ENCODE measurements at places on chromosomes 3 and 15.

DNA sequence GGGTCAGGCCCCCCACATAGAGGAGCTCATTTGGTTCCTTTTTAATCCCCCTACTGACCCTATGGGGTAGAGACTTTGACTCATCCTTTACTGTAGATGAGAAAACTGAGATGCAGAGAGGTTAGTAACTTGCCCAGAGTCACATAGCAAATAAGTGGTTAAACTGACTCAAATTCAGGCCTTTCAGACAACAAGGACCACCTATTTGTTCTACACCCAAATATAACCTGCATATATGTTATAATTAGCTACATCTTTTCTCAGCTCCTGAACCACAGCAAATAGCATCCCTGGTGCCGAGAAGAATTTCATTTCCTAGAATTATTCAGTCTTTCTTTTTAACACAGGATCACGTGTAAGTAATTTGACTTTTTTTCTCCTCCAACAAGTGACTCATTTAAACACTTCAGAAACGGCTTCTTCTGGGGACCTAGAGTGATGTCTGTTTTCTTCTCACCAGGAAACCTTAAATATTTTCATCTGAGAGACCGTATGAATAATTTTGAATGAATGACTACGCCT is 57.4 kb downstream of the MGLL start:
- no peak for DNase-seq

- no peak for DNase-seq
Measured at GRCh38 chr15:58235961-58236360, 97.8 kb downstream of the AQP9 start.

GRCh38 chr3:179967622-179968021 is 69.1 kb downstream of the PEX5L start:
- DNase-seq = peak; percentile 3

DNA sequence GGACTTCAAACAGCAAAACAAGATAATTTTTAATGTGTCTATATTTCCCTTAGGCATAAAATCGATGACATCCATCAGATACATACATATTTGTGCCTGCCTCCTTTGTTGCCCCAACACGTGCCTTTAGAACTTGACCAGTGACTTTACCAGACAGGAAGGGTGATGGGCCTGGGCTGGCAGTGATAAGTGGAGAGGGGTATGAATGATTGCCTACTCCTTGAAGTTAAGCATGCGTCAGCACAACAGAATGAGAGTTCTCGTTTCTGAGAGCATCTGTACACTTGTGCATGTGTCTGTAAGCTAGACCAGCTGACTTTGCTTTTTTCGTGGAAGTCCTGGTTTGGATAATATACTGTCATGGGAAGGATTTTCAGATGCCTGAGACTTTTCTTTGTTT is 54.9 kb upstream of the COL6A6 start:
- DNase-seq = no peak

- DNase-seq = no peak
Measured at GRCh38 chr3:111862974-111863373, 3.9 kb downstream of the PHLDB2 start.

DNA sequence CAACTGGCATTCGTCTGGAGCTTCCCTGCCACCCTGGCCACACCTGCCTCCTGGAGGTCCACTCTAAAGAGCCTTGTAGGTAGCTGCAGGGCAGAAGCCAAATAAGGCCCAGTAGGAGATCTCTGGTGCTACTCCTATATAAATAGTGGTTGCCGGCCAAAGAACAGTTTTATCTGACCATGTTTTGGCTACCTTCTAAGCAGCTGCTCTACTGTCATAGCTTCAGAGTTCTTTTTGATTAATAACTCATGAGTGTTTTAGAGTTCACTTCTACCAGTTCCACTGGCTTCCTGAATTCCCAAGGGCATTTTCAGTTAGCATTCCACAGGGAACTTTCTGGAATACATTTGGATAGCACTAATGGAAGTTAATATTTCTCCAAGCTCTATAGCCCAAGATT is 154.6 kb downstream of the B3GALNT1 start:
- no peak for DNase-seq

DNA sequence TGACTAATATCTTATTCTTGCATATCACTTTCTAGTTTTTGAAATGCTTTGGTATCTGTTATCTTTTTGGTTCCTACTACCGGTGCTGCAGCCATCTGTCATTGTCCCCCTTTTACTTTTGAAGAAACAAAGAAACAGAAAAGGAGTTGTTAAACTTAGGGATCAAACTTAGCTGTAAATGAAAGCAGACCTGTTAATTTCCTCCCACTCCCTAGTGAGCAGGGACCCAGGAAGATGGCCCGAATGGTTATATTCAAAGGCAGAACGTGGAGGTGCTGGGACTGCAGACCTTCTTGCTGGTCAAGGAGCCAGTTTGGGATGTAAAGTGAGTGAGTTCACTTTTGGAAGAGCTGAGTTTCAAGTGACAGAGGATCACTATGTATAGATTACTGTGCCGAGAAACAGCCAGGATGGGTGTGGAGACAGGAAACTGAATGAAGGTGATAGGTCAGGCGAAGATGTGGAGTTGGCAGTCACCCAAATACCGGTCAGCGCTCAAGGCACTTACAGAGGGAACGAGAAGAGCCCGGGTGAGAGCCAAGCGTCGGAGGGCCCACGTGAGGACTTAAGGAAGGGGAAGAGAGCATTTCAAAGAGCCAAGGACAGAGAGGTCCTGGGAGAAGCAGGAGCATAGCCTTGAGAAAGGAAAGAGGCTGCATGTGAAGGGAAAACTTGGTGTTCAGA is 20.1 kb downstream of the KBTBD8 start:
- no peak for DNase-seq

DNA sequence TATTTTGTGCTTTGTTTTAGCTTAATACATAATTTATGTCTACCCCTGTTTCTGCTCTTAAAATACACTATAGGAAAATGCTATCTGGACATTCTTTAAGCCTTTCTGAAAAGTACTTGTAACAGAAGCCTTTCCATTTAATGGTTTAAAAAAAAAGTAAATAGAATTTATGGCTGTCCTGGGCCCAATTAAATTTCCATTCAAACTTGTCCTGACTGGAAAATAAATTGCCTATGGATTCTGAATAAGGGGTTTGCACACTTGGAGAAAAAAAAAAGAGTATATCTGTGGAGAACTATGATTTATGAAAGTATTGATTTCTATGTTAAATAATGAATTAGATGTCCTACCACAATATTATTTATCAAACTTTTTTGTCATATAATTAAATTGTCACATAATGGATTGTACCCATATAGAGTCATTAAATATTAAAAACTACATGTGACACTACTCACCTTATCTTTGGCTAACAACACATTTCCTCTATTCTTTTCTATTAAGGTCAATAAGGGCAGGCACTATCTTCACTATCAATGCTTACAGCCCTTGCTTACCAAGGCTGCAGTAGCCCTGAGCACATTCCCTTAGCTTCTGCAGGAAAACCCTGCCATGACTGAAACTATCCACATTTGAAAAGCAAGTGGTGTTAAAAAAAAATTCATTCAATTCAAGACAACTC is 396.1 kb upstream of the ROBO2 start:
- DNase-seq = no peak

- DNase-seq = no peak
Measured at GRCh38 chr3:41508063-41508696, 308.9 kb downstream of the CTNNB1 start.

DNA sequence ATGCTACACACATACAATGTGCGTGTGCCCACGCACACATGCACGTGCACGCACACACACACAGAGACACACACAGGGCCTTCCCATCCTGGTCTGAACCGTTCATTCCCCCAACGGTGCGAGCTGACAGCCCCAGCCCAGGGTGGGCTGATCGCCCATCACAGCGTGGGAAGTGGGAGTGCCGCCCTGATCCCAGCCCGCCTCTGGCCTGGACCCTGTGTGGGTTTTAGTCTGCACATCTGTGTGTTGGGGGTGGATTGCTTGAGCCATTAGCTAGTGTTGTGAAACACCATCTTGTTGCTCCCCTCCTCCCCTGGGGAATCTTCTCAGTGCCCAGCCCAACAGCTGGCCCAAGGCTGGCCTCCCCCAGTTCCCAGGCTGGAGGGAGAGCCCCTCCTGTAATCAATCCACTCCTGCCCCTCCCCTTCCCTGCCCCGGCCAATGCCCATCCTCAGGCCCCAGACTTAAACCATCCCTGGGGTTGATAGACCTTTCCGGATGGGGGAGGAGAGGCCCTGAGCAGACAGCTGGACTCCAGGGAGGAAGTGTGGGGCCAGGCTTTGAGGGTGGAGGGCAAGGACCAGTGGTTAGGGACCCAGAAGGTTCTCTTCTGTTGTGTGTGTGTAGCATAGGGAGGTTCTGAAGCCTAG is 8.3 kb downstream of the SEMA3G start:
- DNase-seq = no peak

GRCh38 chr15:44081026-44082013 is 113.8 kb downstream of the FRMD5 start:
- no peak for DNase-seq

DNA sequence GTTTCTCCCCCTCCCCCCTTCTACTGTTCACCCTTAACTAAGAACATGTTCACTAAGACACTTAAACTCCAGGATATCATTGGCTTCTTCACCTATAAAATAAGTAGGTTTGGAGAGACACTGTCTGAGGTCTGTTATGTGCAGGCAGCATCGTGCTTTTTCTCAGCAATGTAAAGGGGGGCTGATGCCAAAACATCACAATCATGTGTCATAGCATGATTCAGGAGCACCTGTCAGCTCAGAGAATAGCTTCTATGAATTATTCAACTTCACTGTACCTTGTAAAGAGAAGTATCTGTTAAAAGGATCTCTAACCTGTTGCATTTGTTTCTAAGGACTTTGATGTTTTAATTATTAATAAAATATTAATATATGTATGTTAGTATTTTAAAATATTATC is 211.4 kb upstream of the EPHA3 start:
- no peak for DNase-seq

DNA sequence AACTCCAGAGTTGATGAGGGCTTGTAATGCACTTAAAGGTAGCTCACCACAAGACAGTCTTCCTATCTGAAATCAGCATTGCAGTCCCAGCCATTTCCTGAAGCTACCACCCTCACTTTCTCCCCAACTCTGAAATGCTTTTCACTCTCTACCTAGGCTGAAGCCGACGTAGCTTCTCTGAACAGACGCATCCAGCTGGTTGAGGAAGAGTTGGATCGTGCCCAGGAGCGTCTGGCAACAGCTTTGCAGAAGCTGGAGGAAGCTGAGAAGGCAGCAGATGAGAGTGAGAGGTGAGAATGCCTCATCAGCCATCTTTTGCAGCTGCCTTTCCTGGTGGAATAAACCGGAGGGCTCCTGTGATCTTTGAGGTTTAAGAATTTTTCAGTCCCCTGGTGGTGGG is 14.3 kb downstream of the TPM1 start:
- no peak for DNase-seq

- no peak for DNase-seq
Measured at GRCh38 chr15:46280762-46281542, 646.1 kb downstream of the SQOR start.

DNA sequence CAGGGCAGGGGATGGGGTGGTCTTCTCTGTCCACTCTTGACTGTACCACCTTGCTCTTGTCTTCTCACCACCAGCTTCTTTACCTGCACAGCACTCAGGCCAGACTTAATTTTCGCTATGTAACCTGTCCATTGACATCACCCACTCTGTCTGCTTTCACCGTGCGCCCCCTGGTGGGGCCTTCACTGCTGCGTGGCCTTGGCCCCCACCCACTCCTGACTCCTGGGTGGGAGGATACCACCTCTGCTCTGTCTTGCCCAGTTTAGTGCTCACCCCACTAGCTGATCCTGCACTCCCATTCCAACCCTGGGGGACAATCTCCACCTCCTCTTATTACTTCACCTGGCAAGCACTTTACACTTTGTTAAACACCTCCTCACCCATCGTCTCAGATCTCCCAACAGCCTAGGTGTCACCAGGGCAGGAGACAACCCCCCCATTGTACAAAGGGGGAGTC is 17.7 kb downstream of the PTH1R start:
- peak; percentile 70 for DNase-seq

DNA sequence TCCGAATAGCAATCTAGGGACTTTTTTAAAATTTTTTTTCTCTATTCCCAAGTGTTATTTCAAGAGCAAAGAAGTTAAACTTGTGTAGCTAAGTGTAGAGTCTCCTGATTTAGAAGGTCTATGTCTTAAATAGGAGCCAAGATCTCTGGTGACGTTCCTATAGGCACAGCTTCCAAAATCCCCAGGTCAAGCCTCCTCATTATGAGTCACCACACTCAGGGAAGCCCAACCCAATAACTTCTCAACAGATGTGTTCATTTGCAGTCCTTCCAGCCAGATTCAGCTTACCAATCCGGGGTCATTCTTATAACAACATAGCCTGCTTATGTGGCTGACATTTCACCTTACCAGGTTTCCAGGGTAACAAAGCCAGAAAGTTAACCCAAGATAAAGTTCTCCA is 270.3 kb downstream of the IL5RA start:
- DNase-seq = no peak

DNA sequence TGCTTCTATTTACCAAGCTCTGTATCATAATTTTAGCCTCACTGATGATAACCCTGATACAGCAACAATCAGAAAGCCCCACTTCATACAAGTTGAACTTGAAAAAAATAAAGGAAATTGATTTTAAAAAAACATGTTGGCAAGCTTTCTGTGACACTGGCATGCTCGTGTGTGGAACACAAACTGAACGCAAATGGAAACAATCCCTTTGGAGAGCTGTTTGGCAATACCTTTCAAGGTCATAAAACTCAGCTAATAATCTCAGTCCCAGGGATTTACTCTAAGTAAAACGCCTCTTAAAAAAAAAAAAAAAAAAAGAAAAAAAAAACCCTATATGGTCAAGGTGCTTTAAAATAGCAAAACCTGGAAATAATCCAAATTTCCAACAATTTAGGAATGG is 166.7 kb upstream of the BCL6 start:
- DNase-seq = no peak

DNA sequence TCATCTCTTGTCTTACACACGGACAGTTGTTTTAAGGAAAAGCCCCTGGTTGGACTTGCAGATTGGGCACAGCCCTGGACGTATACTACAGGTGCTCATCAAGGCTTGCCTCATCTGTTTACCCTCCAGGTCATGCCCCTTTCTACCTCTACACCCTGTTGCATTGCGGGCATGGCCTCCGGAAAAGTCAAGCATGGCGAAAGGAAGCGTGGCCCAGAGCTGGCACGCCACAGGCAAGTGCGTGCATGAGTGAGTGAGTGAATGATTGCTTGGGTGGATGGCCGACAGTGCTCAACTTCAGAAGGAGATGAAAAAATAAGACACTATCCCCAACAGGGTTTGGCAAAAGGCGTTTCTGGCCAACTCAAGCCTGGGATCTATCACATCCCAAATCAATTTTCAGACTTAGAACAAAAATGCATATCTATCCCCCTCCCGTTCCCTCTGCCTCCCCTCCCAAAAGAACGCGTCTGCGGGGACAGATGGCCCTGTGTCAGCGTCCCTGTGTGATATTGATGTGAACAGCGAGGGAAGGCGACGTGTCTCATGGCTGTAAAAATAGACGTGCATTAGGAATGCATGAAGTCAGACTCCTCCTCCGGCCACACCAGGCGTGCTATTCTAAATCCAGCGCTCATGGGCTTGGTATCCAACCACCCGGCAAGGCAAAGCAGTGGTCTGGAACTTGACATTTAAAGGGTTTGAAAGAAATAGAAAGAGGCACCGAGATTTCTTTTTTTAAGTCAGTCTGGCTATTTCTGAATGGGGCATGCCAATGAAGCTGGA is 96.0 kb downstream of the RPLP1 start:
- DNase-seq = no peak
